ENCODE measurements at places on chromosomes 3 and 15.
A peak's percentile ranks its signal among the peaks of the same experiment; 100 is the strongest.

DNA sequence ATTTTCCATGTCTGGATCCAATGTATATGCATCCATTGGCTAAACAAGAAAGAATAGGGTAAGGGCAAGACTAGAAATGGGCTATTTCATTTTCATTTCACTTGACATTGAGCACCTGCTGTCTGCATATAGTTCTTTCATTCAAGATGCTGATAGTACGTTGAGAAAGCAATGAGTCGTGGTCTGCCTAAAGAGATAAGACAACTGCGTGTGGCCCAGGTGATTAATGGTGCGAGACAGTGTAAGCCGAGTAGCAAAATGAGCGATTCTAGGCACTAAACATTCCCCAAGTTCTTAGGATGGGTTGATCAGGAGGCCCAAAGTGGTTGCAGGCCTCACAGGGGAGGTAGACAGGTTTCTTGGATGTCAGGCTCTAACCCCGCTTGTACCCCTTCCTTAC is 235.4 kb downstream of the PDCD6IP start:
- no peak for DNase-seq

GRCh38 chr15:57743424-57743823 is 36.9 kb downstream of the POLR2M start:
- DNase-seq = no peak

DNA sequence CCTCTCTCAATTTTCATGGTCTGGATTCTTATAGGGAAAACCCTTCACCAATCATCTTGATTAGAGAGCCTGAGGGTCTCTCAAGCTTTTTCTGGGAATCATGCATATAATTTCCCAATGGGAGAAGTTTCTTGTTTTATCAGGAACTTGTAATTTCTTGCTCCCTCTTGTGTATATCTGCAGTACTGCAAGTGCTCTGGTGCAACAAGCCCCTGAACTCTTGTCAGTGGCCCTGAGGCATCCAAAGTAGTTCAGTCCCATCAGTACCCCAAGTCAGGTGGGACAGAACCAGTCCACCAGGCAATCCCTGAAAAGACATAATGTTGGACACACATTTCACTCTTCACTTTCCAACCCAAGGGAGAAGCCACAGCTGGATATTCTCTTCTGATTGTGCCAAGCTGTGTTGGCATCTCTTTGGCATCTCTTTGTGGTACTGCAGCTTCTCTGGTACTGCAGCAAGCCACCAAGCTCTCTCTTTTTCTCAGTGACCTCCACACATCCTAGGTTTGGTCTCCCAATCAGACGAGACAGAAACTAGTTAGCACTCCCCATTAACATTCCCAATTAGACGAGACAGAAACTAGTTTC is 214.5 kb downstream of the ZIC4 start:
- DNase-seq = peak; percentile 26

DNA sequence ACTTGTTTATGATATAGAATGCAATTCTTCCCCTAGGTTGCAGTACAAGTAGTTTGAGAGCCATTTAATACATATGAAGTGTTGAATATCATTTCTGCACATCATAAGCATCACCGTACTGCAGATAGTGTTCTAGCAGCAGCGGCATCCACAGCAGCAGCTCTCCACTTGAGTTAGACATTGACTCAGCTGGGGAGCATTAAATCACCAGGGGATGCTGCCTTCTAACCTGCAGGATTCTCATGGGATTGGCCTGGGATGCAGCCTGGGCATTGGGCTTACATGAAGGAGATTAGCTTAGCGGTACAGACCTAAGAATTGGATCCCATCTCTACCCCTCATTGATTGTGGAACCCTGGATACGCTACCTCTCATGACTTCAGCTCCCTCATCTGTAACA is 43.3 kb downstream of the CNTN3 start:
- no peak for DNase-seq

GRCh38 chr3:48273594-48274211 is 32.8 kb downstream of the ZNF589 start:
- DNase-seq = peak; percentile 60

DNA sequence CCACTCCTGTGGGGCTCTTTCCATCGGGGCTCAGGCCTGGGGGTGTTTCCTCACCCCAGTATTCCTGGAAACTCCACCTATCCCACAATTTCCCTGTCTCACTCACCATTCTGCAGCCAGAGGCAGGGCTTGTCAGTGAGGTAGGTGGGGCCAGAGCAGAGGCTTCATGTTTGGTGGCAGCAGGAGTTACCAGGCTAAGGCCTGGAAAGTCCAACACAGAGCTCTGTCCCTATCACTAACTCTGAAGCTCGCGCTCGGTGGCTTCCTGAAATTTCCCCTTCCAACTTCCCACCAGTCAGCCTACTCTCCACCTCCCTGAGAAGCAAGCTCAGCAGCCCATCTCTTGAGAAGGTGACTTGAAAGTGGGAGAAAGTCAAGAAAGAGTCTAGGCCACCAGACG is 44.2 kb downstream of the CDC25A start:
- DNase-seq = no peak

DNA sequence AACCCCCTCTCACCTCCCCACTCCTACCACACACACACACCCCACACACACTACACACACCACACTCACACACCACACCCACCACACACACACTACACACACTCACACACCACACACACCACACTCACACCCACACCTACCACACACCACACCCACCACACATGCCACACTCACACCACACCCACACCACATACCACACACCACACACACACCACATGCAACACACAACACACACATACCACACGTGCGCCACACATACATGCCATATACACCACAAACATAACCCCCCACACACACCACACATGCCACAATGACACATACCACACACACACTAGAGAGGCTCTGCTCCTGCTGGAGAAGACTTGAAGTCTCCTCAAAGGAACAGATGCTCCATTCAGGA is 5.9 kb upstream of the ITPKA start:
- DNase-seq = no peak

GRCh38 chr15:69328080-69328479 is 29.4 kb downstream of the PAQR5 start:
- DNase-seq = no peak

GRCh38 chr15:100081454-100081853 is 260.3 kb downstream of the ADAMTS17 start:
- no peak for DNase-seq

DNA sequence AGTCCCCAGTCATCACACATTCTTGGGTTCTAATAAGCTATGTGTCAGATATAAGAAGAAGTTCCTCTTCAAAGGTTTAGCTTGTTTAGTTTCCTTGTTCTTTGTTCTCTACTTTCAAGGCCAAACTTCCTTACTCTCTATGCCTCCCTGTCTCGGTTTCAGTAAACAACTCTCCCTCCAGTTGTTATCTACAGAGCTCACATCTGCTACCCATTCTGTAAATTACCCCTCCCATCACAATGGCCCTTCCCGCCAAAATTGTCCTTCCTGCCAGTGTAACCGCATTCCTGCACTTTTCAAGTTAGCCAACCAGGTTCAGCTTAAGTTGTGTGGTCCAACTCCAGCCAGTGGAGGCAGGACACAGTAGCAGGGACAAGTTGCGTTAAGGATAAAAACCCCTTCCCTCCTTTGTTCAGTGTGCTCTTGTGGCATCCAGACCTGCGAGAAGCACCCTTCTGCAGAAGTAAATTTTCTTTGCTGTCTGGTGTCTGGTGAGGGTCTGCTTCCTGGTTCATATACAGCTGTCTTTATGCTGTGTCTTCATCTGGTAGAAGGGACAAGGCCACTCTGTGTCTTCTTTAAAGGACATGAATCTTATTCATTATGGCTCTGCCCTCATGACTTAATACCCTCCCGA is 342.1 kb upstream of the GRM7 start:
- no peak for DNase-seq

DNA sequence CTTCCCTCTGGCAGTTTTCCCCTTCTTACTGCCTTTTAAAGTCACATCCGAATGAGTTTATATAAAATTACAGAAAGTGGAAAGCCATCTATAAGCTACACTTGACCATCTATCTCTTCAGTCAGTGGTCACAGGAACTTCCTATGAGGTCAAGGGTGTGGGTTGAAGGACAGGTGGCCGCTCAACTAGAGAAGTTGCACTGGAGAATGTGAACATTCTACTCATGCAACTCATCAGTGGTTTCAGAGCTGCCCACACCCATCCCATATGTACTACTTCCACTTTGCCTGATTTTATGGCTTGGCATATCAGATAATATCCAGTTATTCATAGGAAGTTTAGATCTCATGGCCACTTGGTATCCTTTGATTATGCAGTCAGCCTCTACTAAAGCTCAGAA is 57.4 kb upstream of the TMEM158 start:
- DNase-seq = no peak

GRCh38 chr15:76979331-76979925 is 15.5 kb upstream of the PSTPIP1 start:
- no peak for DNase-seq

- DNase-seq = peak; percentile 48
Measured at GRCh38 chr3:46935168-46935858, 41.2 kb downstream of the CCDC12 start.

DNA sequence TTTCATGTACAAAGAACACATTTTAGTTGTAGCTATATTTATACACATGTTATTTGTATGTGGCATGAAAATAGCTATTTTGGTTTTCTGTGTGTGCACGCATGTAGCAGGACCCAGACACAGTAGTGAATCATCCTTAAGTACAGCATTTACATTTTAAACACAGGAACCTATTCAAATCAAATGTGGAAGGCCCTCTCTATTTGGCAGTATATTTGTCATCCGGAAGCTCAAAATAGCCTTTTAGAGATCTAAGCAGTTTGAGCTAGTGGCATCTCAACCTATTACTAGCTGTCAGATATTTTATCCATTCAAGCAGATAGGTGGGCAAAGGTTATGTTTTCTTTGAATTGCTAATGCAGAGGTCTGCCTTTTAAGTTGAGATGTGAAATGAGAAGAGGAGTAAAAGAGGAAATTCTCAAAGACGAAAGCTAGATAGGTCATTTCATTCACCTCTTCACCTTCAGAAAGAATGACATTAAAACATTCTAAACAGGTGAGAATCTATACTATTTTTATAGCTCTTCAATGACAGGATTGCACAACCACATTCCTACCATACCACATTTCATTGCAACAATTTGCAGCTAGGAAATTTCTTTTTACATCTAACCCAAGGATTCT is 46.3 kb upstream of the TIPARP start:
- no peak for DNase-seq

GRCh38 chr3:72246685-72247084 is 461.7 kb upstream of the PROK2 start:
- DNase-seq = no peak

GRCh38 chr3:125061646-125062045 is 5.8 kb upstream of the HEG1 start:
- no peak for DNase-seq

DNA sequence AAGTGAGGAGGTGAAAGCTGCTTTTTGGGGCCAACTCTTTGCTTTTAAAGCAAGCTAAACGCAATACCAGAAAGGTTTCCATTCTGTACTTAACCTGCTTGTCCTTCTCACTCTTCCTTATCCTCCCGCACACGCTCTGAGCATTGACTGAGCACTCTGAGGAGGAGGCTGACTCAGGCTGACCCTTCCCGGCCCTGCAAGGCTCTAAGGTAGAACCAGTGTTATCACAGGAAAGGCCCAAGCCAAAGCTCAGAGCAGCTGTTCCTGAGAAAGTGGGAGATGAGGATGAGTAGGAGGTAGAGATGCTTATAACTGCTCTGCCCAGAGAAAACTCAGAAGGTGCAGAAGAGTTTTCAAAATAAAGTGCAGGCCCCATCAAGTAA is 2.3 kb downstream of the B3GNT5 start:
- DNase-seq = no peak

- no peak for DNase-seq
Measured at GRCh38 chr3:45137656-45138181, 8.5 kb downstream of the CDCP1 start.

GRCh38 chr3:146544929-146545528 is 622 bp upstream of the PLSCR1 start:
- DNase-seq = no peak

GRCh38 chr3:195896361-195897080 is 11.8 kb downstream of the TNK2 start:
- DNase-seq = peak; percentile 49

DNA sequence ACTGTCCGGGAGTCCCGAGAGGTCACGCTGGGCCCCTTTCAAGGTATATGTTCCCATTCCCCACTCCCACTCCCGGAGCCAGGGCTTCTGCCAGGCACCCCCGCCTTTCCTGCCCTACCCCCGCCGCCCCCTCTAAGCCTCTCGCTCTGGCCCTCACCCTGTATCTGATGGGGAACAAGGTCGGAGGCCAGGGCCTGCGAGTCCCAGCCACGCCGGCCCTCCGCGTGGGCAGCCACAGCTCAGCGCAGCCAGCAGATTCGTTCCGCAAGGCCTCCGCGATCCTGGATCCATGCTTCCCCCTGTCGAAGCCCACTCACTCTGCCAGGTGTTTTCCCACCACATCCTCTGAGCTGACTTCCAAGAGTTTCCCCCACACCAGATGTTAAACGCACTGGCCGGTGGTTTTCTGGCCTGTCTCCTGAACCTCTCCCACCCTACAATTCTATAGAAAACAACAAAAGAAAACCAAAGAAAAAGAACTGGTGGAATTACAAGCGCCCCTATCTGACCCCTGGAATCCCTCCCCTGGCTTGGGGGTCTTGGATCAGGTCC is 303.7 kb downstream of the NTRK3 start:
- no peak for DNase-seq

DNA sequence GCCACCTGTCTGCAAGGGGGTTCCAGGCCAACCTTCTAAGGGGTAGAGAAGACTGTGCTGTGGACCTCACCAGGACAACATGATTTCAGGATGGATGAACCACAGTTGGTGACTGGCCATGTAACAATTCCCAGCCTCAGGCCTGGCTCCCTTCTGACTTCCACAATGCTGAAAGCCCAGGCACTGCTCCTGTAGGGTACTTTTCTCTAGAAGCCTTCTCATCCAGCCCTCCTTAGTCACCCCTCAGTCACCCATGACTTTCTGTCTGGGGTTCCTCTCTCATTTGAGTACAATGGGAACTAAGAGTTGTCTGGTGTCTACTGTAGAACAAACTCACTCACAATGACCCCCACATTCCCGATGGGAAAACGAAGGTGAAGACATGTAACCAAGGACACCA is 8.6 kb downstream of the ALS2CL start:
- no peak for DNase-seq

GRCh38 chr15:38190501-38190900 is 62.1 kb upstream of the SPRED1 start:
- no peak for DNase-seq

DNA sequence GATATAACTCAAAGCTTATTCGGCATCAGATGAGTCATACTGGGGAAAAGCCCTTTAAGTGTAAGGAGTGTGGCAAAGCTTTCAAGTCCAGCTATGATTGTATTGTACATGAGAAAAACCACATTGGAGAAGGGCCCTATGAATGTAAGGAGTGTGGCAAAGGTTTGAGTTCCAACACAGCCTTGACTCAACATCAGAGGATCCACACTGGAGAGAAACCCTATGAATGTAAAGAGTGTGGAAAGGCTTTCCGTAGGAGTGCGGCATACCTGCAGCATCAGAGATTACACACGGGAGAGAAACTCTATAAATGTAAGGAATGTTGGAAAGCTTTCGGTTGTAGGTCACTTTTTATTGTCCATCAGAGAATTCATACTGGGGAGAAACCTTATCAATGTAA is 7.5 kb downstream of the ZNF621 start:
- DNase-seq = no peak

GRCh38 chr15:55846116-55846707 is 103.3 kb upstream of the PRTG start:
- DNase-seq = peak; percentile 76

GRCh38 chr15:57472861-57473260 is 96.6 kb downstream of the CGNL1 start:
- no peak for DNase-seq

Measured in NCI-H460 (cell line).